Fibroblast of upper back skin (primary cell): ENCODE measurements at places on chromosomes 11 and 22.
A peak's percentile ranks its signal among the peaks of the same experiment; 100 is the strongest.

GRCh38 chr22:25488244-25489020, 76.0 kb upstream of the GRK3 start:
- peak; percentile 58 for DNase-seq

- no peak for DNase-seq
Measured at GRCh38 chr11:70637949-70638583, 239.7 kb downstream of the CTTN start.

DNA sequence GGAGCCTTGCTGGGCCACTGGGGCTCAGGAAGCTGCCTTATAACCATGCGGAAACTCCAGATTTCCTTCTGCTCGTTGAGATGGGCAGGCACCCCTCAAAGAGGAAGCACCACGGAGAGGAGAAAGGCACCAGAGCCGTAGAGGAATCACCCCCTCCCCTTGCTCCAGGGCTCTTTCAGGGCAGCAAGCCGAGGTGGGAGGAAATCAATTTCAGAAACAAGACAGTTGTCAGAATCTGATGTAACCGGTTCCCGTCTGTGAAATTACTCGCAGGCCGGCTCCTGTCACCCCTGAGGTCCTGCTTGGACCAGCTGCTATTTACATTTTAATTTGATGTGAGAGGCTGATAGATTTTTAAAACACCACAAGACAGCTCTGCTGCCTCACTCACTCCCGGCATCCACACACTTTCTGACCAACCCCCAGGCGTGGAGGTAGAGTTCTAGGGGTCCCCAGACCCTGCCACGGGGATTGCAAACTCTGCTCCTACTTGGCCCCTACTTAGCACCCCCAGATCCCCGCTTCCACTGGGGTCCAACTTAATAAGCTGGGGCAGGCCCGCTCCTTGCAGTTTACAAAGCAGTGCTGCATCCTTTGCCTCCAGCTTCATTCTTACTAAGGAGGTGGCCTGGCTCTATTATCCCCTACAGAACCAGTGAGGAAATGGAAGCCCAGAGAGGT, 162.5 kb downstream of the CEP164 start:
- DNase-seq: no peak

GRCh38 chr22:38016182-38017151, 32.1 kb upstream of the SOX10 start:
- DNase-seq: no peak
